Fibroblast of lung (primary cell): ENCODE measurements at places on chromosomes 16 and 17. TPM values are rescaled to one million over a fixed set of nuclear protein-coding genes. Genes with fewer than 3 reads are reported as not detected.

Gene CPHXL2
- not detected in 2 replicates for total RNA-seq

Gene PYDC1
- not detected in 2 replicates for total RNA-seq

GRCh38 chr17:57379895-57380434, 123.6 kb downstream of the MSI2 start:
- no peak for DNase-seq

- DNase-seq, result peak; percentile 42
Measured at GRCh38 chr17:77320044-77320440, 179.3 kb downstream of the SEC14L1 start.

GRCh38 chr17:79645022-79645776, 34.3 kb upstream of the RBFOX3 start:
- no peak for DNase-seq

DNA sequence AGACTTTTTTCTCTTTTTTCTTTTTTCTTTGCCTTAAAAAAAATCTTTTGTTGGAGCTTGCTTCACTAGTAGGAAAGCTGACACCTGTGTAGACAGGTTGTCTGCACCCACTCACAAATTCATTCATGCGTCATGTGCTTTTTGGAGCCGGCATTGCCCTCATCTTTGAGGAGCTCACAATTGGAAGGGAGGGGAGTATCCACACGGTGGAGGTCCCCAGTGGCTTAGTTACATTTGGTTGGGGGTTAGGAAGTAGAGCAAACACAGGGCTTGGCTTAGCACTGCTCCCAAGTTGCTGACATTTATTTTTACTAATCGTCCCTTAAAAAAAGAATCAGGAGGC, 18.7 kb upstream of the MEIOB start:
- DNase-seq, result no peak
